ENCODE measurements at places on chromosomes 12 and 14.
A peak's percentile ranks its signal among the peaks of the same experiment; 100 is the strongest.

DNA sequence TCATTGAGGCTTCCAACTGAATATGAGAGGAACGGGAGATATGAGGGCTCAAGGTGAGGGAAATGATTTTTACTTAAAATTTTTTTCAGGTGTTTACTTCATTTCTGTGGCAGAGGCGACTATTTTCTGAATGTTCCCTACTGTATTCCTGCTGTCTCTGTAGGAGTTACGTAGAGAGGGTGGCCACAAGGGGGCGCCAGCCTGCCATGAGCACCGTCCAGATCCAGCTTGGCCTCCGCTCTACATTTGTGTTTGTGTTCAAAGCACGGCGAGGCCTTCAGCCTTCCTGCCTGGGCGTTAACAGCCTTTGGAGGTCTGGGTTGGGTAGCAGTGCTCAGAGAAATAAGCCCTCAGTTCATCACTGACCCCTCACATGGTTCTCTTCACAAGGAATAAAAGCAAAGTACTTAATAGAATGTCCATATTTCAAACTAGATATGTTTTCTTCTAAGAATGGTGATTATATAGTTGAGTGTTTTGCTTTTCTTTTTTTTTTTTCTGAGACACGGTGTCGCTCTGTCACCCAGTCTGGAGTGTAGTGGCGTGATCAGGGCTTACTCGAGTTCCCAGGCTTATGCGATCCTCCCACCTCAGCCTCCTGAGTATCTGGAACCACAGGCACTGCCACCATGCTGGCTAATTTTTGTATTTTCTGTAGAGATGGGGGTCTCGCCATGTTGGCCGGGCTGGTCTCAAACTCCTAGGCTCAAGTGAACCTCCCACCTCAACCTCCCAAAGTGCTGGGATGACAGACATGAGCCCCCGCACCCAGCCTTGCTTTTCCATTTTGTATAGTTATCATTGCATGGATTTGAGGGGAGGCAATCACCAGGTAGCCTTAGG is 22.3 kb downstream of the CKB start:
- DNase-seq, result peak; percentile 72

DNA sequence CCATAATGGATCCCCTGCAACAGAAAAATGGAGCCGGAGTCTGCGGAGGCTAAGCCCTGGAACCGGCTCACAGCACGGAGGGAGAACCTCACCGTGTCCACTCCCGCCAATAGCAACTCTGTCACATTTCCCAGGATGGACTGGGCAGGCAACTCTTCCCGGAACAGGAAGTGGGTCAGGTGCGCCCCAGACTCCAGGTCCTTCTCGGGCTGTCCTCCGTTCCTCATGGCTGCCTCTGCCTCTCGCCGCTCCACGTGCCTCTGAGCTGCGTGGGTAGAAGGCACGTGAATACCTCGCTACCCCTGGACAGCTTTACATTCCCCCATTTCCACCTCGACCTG is 2.2 kb downstream of the CYP27B1 start:
- no peak for DNase-seq

- no peak for DNase-seq
These were observed 80.4 kb downstream of the PDE3A start for GRCh38 chr12:20448781-20449180.

DNA sequence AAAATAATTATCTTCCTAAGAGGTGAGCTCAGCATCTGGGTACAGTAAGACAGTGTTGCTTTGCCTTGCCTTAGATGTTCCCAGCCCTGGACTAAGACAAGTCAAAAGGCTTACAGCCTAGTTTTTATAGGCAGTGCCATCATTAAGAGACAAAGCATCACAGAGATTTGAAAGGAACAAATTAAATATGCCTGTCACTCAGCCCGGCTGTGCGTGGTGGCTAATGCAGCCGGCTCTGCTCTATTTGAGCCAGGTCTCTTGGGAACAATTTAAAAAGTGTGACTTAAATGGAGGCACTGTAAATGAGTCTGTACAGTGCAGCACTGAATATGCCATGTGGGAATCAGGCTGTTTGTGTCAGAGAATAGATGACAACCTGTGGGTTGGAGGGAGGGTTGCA is 1687.4 kb upstream of the FLRT2 start:
- no peak for DNase-seq

- no peak for DNase-seq
These were observed 444.3 kb upstream of the RGS6 start for GRCh38 chr14:71487941-71488340.

GRCh38 chr14:26143057-26143456 is 454.8 kb downstream of the NOVA1 start:
- DNase-seq, result no peak

DNA sequence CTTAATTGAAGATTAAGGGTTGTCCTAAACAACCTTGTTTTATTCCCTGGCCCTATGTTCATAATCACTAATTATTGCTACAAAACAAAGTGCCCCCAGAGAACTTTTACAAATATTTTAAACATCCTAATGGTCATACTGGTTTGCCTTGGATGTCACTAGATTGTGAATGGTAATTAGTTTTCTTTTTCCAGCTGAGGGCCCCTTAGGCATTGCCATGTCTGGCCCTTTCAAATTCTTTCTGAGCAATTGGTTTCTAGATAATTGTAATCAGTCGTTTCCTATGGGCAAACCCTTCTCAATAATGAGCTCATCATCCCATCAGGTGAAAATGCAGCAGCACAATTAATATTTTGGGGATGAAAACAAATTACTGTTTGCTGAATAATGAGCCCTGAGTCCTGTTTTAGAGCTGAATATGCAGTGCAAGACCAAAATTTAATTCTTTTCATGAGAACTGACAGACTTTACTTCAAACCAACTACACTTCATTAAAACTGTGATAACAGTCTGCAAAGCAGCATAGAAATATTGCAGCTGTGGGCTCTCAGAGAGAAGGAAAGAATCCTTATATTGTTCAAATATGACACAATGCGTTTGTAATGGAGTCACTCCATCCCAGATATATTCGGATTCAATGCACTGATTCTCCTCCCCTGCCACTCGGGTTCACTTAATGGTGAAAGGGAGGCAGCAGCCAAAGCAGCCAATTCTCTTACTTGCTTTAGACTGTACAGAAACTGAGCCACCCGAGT is 67.7 kb upstream of the ARHGAP5 start:
- no peak for DNase-seq

DNA sequence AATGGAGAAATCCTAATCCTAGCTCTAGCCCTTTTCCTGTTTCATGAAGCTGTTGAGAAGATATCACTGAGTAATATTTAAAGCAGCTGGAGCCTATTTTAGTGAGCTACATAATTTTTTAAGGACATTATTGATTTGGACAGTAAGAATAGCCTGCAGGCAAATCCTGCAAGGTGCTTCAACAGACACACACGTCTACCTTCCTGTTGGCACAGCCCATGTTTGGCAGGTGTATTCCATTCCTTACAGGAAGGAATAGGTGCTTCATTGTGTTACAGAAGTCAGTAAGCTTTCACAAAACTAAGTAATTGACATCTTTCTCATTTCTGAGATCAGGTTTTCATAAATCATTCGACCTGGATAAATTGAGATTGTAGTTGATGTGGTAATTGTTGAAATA is 50.6 kb downstream of the FOXA1 start:
- DNase-seq, result no peak

- no peak for DNase-seq
These were observed 40.5 kb downstream of the CD163L1 start for GRCh38 chr12:7403466-7403865.

- DNase-seq, result no peak
These were observed 235.0 kb downstream of the ATP23 start for GRCh38 chr12:58176296-58176869.

- DNase-seq, result peak; percentile 40
These were observed 107.4 kb downstream of the AEBP2 start for GRCh38 chr12:19546611-19547162.

- DNase-seq, result no peak
These were observed 7.2 kb downstream of the DNAI7 start for GRCh38 chr12:25187781-25188180.

- DNase-seq, result no peak
These were observed 26.5 kb downstream of the ZBTB42 start for GRCh38 chr14:104827177-104828055.

DNA sequence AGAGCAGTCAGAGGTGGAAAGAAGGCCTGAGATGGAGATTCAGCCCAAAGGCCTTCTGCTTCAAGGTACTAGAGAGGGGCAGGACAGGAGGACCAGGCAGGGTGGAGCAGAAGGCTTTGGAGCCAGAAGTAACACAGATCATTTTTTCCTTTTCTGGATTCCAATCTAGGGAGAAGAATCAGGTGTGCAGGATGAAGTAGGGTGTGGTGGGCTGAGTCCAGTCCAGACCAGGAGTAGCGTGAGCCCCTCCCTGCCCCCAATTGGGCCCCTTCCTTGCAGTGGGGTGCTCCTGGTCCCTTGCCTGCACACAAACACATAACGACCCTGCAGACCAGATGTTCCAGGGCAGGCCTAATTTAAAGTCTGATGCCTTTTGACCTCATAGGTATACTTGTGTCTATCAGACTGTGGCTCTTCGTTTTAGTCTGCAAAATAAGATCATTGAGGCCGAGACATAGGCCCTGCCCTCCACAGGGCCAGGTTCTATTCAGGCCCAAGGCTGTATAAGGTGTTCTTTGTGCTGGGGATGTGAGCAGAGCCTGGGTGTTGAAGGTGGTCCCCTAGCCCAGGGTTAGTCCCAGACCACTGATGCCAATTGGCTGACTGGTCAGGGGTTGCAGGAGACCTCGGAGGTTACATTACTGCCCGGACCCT is 1.0 kb upstream of the NYNRIN start:
- DNase-seq, result no peak

DNA sequence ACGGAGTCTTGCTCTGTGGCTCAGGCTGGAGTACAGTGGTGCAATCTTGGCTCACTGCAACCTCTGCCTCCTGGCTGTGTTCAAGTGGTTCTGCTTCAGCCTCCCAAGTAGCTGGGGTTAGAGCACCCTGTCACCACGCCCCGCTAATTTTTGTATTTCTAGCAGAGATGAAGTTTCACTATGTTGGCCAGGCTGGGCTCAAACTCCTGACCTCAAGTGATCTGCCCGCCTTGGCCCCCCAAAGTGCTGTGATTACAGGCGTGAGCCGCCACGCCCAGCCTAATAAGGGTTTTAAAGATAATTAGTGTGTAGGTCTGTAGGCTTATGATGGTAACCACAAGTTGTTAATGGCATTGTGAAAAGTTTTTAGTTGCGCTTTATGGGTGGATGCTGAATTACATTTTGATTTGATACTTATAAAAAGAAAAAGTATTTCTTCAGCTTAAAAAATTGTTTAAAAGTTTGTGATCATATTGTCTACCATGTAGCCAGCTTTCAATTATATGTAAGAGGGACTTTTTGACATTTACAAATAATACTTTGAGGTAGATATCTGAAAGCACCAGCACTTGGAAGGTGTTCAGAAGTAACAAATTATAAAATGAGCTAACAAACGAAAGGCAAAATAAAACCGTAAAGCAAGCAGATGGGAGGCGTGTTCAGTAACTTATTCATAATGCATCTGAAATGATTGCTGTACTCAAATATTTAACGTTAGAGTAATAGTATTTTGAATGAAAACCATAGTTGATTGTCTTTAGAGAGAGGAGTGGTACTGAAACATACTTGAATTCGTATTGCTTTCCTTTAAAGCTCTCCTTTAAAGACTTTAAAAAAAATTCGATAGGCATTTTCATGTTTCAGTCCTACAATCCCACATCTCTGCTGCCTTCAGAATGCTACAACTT is 37.1 kb downstream of the MDM2 start:
- DNase-seq, result no peak

DNA sequence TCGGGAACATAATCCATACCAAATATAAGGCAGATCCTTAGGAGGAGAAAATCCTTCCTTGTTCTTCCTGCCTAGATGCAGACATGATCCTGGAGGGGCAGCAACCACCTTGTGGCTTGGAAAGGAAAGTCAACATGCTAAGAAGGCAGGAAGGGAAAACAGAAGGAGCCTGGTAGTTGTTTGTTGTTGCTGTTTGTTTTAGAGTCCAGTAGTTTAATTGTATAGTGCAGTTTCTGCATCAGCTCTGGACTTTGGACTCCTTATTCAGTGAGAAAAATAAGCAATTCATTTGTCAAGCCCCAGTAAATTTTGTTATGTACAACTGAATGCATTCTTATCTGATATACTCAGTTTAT is 45.7 kb upstream of the APPL2 start:
- DNase-seq, result no peak

GRCh38 chr14:87971010-87971409 is 22.0 kb downstream of the GALC start:
- DNase-seq, result no peak

DNA sequence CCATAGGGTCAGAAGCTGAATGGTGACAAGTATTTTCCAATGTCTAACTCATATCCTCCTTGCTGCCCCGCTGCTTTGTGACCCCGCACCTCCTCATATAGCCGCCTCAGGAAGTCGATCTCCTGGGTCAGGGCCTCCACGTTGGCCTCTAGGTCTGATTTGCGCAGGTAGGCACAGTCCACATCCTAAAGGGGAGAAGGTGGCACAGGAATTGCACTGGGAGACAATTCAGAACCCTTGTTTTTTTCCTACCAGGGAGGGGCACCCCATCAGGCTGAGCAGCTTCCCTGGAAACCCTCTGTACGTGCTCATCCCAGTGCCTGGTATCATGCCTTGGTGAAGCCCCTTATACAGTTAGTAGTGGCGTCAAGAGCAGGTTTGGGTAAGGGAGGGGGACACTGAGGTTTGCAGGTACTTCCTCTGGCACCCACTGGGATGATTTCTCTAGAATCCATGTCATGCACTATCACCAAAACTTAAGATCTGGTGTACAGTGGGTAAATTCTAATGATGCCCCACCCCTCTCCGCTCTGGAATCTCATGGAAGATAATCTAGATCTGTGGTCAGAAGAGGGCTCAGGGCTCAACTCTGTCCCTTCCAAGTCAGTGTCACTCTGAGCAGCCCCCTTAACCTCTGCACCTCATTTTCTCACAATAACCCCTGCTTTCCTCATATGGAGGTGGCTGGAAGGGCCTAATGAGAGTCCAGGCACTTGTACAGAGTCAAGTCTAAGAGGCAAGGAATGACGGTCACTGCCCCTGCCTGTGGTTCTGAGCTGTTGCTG is 20.1 kb upstream of the KRT86 start:
- DNase-seq, result no peak
